ENCODE measurements at places on chromosomes 3 and 15.

DNA sequence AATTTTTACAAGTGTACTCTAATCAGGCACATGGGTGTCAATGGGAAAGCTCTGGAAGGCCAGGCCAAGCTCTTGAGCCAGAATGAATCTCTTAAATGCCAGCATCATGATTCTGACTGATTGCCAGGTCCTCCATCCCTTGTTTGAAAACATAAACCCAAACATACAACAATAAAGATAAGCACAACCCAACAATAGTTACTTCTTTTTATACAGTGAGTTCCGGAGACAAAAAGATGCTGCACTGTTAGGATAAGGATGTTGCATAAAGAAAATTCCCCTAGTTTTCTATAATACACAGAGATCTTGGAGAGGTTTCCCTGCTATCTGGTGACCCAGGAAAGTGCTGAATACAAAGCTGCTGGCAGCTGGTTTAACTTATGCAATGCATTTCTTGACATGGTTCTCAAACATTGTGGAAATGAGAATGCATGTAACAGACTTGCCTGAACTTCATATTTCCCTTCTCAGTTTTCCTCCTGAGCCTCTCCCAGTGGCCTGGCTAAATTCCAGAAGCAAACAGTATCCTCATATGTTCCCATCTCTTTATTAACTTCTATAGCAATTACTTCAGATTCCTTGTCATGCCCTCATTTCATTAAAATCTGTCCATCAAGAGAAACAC lies 180.1 kb upstream of the PRICKLE2 start:
- no peak for DNase-seq

- no peak for DNase-seq
These were observed 1037.0 kb upstream of the CFAP20DC start for GRCh38 chr3:60086811-60087210.

GRCh38 chr3:13119471-13120220 lies 46.4 kb upstream of the IQSEC1 start:
- no peak for DNase-seq

DNA sequence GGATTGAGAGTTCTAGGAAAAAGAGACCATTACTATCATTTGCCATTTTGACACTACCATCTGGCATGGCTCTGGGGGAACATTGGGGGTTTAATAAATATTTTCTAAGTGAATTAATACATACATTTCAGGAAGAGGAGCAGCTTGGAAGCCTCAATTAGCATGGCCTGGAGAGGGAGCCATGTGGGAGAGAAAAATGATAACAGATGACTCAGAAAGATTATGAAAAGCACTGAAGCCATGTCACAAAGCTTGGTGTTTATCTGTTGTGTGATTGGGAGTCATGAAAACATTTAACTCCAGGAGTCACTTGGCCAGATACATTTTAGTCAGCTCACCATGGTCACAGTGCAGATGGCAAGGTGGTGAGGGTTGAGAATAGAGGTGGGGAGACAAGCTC lies 121.0 kb downstream of the SSR3 start:
- no peak for DNase-seq

GRCh38 chr3:186646106-186646505 lies 5.9 kb downstream of the FETUB start:
- no peak for DNase-seq

DNA sequence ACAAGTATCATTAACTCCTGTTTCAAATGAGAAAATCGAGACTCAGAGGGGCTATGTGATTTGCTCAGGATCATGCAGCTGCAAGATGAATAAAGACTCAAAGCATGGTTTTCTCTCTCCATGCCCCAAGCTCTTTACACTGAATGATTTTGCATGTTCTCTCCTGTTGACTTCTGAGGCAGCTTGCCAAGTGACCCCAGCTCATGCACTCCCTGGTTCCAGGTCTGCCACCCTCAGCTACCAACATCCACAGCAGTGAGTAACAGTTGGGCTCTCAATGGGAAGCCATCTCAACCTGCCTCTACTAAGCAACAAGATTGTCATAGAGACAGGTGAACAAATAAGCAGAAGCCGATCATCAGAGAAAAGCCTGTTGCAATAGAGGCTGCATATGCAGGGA lies 116.9 kb upstream of the GADL1 start:
- DNase-seq, result no peak

GRCh38 chr3:32791833-32792232 lies 26.0 kb upstream of the TRIM71 start:
- DNase-seq, result no peak

GRCh38 chr3:197749315-197749600 lies 425 bp upstream of the FYTTD1 start:
- no peak for DNase-seq

DNA sequence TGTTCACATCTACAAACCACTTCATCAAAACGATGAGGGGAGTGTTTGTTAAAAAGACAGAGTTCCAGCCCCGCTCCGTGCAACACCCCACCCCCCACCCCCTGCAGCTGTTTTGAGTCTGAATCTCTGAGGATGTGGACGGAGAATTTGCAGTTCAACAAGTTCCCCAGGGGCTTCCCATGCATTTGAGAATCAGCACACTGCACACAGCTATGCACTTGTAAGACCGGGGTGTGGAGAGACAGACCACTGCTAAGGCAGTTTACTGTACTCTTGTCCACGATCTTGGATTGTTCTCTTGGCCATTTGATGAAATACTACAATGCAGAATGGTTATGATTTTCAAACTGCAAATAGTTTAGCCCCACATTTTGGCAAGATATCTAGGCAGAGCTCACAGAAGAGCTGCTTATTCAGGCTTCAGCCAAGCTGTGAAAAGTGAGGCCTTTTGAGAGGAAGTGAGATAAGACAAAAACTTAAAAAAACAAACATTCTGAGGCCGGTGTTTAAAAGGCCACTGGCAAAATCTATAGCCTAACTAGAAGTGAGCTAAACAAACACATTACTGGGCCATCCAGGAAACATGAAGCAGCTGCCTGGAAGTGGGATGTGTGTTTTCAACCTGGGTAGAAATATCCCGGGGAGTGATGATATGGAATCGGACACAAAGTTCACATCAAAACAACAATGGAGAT lies 308.2 kb upstream of the ADAMTS9 start:
- no peak for DNase-seq

DNA sequence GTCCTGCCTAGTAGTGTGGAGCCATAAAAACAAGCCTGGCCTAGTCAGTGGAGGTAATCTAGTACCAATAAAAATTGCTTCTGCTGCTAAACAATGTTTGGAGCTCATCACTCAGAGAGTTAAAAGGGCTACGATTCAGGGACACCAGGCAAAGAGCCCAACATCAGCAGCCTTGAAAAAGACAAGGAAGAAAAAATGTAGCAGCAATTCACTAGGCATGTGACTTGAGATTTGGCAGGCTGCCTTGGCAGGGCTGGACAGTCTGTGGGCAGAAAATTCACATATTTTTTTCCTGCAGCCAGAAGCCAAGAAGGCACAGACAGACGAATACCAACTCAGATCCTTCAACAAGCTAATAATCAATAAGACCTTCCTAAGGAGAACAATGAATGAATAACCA lies 47.2 kb downstream of the IGSF11 start:
- DNase-seq, result no peak

DNA sequence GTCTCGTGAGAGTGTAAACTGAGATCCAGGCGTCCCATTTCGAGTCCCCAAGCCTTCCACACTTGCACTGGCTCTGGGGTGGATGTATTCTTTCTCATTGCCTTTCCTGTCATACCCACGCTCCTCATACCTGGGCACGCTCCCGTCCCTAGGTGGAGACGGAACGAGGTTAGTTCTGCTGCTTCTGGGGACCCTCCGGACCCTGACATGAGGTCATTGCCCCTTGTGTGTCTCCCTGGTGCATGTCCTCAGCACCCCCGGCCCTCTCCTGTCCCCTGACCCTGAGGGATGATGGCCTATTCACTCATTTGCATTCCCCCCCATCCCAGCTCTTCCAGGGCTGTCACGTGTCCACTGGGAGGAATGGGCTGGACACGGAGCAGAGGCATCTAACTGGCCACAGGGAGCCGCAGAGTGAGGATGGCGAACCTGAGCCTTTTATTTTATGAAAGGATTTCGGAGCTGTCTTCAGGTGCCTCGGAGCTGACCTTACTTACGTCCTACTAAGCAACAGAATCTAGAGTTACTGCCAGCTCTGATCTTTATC lies 8.2 kb downstream of the NIPA1 start:
- DNase-seq, result no peak

- no peak for DNase-seq
These were observed 47.5 kb downstream of the GTPBP8 start for GRCh38 chr3:113038328-113038727.

GRCh38 chr3:35440826-35441225 lies 198.5 kb upstream of the ARPP21 start:
- no peak for DNase-seq

DNA sequence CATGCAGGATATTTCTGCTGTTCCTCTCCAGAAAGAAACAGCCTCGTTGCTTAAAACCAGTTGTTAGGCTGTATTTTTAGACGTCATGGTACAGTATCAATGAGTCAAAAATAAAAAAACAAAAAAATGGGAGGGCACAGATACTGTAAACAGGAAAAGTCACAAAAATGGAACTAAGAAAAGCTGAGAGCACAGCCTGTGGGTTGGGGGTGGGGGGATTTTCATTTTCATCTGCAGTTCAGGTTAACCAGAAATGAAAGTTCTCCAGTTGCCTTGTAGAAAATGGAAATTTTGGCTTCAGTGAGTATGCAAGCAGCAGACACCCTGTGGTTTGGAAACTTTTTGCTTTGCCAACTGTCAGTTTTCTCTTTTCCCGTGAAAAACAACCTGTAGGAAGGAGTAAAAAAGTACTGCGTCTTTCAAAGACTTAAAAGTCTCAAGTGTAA lies 59.0 kb downstream of the FRMD4B start:
- DNase-seq, result no peak

DNA sequence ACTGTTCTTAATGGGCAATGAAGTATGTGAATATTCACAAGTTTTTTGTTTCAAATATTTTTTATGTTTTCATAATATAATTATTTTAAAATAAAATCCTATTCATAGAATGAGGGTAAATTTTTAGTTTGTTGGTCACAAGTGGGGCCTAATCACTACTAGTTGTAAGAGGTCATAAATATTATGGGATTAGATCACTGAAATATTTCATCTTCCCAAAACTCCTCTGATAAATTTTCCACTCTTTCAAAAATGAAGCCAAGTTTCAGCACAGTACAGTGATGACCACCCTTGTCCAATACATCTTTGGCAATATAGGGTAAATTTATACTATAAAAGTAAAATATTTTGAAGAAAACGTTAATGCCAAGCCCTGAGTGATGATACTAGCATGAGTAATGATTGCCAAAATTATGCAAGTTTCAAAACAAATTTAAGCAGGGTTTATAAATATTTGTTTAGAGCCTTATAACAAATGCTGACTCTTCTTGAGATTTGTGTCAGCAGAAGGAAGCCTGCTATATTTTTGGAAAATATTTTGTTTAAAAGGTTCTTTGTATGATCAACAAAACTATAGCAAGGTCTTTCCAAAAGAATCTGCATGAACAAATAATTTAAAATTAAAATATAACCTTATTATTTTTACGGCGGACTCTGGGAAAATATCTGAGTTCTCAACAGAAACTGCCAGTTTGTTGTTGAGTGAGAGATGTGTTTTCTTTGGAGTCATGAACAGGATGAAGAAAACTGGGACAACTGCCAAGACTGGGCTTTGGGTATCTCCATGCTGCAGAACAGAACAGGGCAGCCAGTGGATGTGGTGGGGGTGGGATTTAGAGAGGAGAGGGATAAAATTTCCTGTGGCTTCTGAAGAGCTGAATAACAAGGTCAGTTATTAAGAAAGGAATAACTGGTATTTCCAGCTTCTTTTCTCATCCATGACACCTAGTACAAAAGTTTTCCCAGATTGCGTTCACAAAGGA lies 17.9 kb upstream of the TM4SF1 start:
- DNase-seq, result no peak

- DNase-seq, result no peak
These were observed 86.6 kb upstream of the CHD2 start for GRCh38 chr15:92813485-92813884.

DNA sequence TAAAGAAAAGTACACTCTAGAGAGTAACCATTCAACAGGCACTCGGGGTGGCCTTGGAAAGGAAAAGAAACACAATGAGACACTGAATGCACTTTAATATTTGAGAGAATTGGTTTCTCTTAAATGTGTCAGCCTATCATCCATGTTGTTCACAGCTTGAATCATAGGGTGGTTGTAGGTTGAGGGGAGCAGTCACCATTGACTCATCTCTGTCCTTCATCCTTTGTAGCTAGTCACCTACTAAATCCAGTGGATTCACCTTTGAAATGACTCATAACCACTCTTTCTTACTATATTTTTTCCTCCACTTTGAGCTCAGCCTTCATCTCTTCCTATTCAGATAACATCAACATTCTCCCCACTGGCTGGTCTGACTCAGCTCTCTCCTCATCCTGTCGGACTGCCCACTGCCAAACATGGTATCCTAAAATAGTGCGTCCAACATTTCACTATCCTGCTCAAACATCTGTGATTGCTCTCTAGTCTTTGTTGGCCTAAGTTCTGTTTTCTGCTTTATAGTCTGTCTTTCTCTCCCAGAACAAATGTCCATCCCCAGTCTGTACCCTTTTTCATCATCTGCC lies 182.7 kb upstream of the GADL1 start:
- no peak for DNase-seq

DNA sequence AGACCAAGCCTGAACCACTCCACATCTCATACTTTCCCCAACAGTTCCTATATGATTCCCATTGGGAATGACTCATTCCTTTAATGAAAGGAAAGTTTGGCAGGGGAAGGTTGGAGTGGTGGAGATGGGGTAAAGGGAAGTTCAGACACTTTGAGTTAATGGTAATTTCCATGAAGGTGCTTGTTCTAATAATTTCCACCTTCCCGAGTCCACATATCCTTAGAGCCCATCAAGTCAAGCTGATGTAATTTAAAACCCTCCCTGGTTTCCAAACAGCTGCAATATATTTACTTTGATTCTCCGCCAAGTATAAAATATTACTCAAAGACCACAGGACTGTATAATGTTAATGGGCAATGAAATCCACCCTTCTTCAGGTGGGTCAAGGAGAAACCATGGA lies 95.0 kb upstream of the GALNT15 start:
- no peak for DNase-seq

GRCh38 chr15:60745469-60746061 lies 266.6 kb upstream of the ICE2 start:
- DNase-seq, result no peak

DNA sequence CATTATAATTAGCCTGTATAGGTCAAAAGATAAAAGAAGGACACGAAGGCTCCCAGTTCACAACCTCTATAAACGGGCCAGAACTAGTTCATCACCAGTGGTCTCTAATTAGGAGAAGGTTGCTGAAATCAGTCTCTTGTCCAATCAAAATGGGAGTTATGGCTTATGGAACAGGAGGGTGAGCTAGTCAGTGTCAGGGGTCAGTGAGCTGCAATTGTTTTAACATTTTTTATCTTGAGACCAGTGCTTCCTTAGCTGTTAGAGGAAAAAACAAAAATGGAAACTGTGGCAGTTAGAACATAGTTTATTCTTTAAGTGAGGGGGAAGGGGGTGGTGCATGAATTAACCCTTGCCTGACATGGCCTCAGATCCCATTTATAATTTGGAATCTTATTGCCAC lies 141.7 kb downstream of the KCNMB2 start:
- no peak for DNase-seq

All from WERI-Rb-1 (cell line).